IMR-90 (cell line): ENCODE measurements at places on chromosomes 2 and 18. TPM values are rescaled to one million over a fixed set of nuclear protein-coding genes. Genes with fewer than 3 reads are reported as not detected.

The ST8SIA5 gene
- total RNA-seq, result not detected in 2 replicates

- DNase-seq, result peak; percentile 29
Measured at GRCh38 chr2:201820383-201821007, 14.2 kb downstream of the CDK15 start.

- DNase-seq, result no peak
Measured at GRCh38 chr2:84900971-84901370, 4.5 kb upstream of the TMSB10 start.

- DNase-seq, result no peak
Measured at GRCh38 chr18:3842844-3843243, 392.9 kb downstream of the TGIF1 start.
